AG10803 (cell line): ENCODE measurements at places on chromosomes 12 and 14.

DNA sequence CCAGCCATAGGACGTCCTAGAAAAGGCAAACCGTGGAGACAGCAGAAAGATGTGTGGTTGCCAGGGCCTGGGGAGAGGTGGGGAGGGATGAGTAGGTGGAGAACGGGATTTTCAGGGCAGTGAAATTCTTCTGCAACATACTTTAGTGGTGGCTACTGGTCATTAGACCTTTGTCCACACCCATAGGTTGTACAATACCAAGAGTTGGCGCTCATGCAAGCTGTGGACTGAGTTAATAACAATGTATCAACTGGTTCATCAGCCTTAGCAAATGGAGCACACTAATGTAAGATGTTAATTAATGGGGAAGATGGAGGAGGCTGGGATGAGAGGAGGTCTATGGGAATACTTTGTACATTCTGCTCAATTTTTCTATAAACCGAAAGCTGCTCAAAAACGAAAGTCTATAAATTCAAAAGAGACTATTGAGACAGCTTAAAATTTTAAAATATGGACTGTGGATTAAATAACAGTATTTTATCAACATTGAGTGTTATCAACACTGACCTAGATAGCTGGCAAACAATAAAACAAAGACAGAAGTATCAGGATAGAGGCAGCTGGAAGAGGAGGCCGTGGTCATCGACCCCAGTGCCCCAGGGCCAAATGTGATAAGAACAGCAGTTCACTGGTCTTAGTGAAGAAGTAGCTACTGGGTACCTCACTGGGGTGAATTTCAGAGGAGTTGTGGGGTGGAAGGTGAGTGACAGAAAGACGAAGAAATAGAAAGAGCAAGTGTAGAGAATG is 90.9 kb downstream of the SYNE3 start:
- DNase-seq, result no peak

DNA sequence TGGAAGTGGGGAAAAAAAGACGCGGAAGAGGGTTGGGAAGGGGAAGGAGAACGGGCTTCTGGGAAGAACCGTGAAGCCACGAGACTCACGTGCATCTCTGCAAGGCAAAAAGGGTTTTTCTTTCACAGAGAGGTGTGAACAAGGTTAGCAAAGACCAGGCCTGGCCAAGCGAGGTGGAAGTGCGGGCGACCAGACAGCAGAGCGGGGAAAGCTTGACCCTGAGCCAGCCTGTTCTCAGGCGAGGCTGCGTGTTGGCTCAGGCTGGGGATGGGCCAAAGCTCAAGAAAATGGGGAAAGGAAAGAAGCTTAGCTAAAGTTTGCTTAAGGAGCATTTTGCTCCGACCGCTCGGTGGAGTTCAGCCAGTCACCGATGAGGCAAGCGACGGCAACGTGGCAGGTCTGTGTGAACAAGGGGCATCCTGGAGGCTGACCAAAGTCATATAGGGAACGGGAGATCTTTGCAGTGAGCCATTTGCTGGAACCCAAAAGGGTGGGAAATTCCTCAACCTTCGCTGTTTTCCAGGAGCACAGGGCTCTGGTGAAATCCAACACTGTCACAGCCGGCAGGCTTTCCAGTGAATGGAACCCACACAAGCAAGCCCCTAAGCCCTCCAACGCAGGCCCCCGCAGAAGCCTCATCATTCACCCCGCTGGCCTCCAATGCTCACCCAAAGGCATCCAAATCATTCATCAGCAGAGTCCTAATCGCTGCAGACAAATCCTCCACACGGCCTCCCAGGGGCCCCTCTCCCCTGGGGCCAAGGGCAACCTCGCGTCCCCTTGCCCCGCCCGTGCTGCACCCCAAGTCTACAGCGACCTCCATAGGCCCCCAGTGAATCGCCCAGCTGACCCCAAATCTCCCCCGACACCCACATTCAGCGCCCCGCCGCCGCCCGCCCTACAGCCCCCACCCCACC is 754 bp downstream of the ZNF605 start:
- peak; percentile 75 for DNase-seq

GRCh38 chr12:27431185-27431584 is 15.4 kb upstream of the SMCO2 start:
- peak; percentile 3 for DNase-seq

- DNase-seq, result no peak
These were observed 57.4 kb downstream of the DGLUCY start for GRCh38 chr14:91171291-91171690.

DNA sequence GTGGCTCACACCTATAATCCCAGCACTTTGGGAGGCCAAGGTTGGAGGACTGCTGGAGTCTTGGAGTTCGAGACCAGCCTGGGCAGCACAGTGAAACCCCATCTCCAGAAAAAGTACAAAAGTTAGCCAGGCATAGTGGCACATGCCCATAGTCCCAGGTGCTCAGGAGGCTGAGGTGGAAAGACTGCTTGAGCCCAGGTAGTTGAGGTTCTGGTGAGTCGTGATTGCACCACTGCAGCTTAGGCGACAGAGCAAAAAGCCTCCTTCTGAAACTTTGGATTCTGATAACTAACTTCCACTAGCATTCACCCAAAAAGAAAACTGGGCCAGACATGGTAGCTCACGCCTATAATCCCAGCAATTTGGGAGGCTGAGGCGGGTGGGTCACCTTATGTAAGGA is 6.6 kb downstream of the BTBD7 start:
- DNase-seq, result no peak

GRCh38 chr12:62802321-62802720 is 132.6 kb downstream of the PPM1H start:
- no peak for DNase-seq

- peak; percentile 36 for DNase-seq
These were observed 3.6 kb upstream of the ELK3 start for GRCh38 chr12:96190413-96191108.

DNA sequence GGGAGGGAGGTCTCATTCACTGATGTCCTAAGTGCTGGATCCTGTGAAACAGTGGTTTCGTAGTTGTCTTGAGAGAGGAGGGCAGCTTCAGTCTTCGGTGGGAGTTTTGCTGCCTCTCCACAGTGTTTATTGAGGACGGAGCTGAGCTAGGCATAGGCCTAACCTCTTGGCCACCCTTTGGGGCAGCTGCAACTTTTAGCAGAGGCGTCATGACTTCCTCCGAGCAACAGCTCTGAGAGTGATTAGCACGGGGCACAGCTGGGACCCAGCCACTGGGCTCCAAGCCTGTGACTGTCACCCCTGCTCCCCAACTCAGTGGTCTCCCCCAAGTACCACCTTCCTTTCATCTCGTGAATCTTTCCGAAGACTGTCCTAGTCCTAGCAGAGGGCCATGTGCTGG is 139.9 kb upstream of the NCOR2 start:
- no peak for DNase-seq

- no peak for DNase-seq
These were observed 137.4 kb upstream of the C14orf180 start for GRCh38 chr14:104442107-104442551.

DNA sequence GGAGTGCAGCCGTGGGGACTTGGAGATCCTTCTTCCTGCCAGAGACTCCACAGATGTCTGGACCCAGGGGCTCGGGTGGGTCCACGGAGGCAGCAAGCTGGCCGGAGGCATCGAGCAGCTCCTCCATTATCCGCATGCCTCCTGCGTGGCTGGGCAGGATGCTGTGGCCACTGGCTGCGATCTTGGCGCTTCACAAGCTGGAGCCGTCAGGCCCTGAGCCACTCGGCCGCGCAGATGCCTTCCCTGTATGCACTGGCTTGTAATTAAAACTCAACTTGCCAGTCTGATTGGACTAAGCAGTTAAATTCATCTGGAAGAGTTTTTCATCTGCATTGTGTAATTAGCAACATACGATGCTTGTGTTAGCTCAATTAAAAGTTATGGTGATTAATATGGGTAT is 151.5 kb downstream of the AACS start:
- no peak for DNase-seq

DNA sequence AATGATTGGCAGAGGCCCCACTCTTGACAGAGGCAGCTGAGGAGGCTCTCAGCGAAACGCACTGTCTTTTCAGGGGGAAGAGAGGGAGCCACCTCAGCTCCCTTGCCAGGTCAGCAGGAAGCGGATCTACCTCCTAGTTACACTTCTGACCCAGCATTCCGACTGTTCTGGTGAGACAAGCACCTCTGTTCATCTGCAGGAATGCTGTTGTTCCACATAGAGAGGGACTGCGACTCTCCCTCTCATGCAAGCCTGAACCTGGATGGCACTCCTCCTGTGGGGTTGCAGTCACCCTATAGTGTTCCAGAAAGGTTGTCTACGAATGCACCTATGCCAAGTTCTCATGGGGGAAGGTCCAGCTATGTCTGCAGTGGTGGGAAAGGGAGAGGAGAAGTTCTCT is 37.1 kb upstream of the AEBP2 start:
- DNase-seq, result no peak

GRCh38 chr14:69315301-69315700 is 55.3 kb downstream of the GALNT16 start:
- DNase-seq, result no peak

DNA sequence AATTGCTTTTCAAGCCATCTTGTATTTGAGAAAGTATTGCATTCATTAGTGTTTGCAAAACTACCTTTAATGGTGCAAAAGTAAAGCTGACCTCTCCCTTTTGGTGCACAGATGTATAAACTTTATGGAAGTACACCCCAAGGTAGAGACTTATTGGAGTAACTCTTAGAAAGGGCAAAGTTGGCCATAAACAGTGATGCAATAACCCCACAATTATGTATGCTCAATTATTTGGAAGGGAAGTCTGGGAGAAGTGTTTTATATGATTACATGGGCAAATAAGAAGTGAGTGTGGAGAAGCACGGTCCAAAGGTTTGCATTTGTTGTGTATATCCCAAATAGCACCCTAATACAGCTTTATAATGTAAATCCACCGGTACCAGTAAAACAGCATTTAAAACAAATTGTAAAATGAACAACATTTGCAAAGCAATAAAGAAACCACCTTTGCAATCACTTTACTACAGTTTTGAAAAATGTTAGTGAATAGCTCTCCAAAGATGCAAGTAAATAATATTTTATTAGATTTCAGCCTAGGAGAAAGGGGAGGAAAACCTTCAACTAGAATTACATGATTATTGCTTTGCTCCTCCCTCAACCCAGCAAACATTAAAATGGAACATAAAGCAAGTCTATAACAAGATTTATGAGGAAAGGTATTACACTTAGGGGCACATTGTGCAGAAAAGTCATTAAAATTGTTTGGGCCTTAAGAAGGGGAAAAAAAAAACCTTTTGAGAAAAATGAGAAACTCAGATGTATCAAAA is 70.5 kb downstream of the HMGA2 start:
- DNase-seq, result no peak

DNA sequence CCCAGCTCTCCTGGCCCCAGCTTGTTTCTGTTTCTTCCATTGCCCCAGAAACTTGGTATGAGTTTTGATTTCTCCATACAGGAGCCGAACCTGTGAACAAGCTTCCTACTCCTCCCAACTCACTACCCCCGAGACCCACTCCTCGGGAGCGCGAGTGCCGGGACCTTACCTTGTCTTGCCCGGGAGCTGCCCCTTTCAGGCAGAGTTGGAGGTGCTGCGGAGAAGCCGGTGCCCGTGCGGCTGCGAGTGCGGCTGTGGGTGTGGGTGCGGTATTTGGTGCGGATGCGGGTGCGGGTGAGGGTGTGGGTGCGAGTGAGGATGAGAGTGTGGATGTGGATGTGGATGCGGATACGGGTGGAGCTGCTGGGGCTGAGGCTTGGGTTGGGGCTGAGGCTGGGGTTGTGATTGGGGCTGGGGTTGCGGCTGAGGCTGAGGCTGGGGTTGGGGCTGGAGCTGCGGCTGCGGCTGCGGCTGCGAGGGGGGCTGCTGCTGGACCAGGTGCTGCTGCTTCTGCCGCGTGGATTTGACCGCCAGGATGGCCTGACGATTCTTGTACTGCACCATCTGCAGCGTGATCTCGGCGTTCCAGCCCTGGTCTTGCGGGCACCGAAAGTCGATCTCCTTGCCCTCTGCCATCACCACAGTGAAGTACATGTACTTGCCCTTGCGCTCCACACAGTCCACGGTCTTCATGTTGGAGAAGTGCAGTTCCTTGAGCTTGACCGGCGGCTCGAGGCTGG is 1.1 kb downstream of the PHLDA1 start:
- DNase-seq, result peak; percentile 66

DNA sequence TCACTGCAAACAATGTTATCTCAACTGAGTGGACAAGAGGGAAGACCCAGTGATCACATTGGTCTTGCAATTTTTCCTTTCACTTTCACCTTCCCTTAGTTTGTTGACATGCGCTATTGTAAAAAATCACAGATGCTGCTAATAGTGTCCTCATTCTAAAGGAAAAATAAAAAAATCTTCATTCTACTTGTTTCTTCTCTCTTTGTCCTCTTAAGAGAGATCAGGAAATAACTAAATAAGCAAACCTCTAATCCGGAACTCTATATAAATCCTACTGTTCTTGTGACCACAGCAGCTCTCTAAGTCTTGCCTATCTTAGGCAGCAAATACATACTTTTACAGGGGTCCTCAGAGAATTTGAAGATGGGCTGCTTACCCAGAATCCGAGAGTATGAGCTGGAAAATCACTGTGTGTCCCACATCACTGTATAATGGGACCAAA is 257.7 kb downstream of the NAV3 start:
- DNase-seq, result peak; percentile 9

GRCh38 chr12:55720894-55721444 is 776 bp downstream of the RDH5 start:
- DNase-seq, result peak; percentile 97

DNA sequence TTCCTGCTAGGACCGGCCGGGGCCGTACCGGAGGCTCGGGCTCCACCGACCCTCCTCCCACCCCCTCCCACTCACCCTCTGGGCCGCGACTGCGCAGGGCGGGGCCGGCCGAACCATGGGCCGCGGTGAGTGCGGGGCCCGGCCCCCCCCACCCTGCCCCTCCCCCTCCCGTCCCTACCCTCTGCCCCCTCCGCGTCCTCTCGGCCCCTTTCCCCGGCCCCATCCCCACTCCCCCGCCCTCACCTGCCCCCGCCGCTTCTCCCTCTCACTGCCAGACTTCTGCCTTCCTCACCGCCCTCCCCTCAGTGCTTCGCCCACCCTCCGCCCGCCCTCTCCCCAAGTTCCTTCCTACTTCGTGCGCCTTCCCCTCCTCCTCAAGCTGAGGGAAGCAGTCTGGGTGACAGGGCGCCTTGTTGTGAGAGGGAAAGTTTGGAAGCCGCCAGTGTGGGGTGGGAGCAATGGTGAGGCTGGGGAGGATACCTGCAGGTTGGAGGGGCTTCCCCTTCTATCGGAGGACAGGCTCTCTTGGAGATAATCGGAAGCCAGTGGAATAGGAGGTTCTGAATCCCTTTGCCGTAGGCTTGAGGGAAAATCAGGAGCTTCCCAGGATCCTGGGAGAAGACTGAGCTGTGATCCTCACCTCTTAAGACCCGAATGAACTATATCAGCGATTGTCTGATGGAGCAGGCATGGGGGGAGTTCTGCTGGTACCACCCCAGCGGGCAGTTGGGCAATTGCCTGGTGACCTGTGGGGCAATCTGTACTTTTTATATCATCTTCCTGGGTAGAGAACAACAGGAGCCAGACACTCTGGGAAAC is 472 bp downstream of the MBD6 start:
- peak; percentile 46 for DNase-seq

DNA sequence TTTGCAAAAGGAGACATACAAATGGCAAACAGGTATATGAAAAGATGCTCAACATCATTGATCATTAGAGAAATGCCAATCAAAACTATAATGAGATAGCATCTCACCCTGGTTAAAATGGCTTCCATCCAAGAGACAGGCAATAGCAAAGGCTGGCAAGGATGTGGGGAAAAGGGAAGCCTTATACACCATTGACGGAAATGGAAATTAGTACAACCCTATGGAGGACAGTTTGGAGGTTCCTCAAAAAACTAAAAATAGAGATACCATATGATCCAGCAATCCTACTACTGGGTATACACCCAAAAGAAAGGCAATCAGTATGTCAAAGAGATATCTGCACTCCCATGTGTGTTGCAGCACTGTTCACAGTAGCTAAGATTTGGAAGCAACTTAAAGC is 17.3 kb upstream of the CKAP4 start:
- no peak for DNase-seq

- DNase-seq, result peak; percentile 12
These were observed 149.0 kb downstream of the NAV3 start for GRCh38 chr12:77979597-77980250.
